ENCODE measurements at places on chromosomes 16 and 17.

DNA sequence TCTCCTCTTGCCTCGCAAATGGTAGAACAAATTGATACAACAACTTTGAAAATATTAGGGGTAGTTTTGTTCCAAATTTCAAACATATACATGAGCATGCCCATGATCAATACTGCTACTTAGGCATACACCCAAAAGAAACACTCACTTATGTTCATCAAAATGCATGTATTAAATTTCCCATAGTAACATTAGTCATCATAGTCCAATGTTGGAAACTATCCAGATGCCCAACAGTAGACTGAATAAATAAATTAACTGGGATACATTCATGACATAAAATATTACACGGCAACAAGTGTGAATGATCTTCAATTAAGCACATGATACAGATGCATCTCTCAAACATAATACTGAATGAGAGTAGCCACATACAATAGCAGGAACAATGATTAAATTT is 391.6 kb downstream of the CDH11 start:
- H3K27ac ChIP-seq = no peak overlapping the region
- H3K36me3 ChIP-seq = no peaks in the 10 kb centered on the region
- DNase-seq = no peak
- H3K4me3 ChIP-seq = no peak overlapping the region
- H3K27me3 ChIP-seq = no peaks in the 10 kb centered on the region

DNA sequence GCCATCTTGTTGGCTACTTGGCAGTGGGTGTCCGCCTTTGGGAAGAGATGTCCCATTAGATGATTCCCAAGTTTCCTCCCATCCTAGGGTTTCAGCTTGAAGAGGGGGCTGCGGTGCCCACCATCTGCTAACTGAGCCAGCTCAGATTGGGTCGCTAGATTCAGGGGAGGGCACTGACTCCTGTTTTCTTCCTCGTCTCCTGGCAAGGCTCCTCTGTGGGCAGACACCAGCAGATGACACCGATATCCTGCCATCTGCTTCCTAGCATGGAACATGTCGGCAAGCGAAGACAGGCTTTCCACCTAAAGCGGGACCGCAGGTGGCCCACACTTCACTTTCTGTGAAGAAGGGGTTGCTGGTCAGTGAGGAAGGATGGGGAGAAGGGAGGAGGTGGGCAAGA is 27.3 kb downstream of the C17orf75 start:
- H3K27me3 ChIP-seq = peaks cover 18% of the 10 kb centered on the region
- no peak overlapping the region for H3K4me3 ChIP-seq
- no peaks in the 10 kb centered on the region for H3K36me3 ChIP-seq
- H3K4me1 ChIP-seq = no peaks in the 10 kb centered on the region

- peaks cover 26% of the 10 kb centered on the region for H3K4me1 ChIP-seq
- peak overlapping the region; percentile 91 for H3K27ac ChIP-seq
- no peaks in the 10 kb centered on the region for H3K27me3 ChIP-seq
- DNase-seq = peak; percentile 24
- no peak overlapping the region for H3K4me3 ChIP-seq
Measured at GRCh38 chr16:11781773-11782172, 15.3 kb downstream of the ZC3H7A start.

DNA sequence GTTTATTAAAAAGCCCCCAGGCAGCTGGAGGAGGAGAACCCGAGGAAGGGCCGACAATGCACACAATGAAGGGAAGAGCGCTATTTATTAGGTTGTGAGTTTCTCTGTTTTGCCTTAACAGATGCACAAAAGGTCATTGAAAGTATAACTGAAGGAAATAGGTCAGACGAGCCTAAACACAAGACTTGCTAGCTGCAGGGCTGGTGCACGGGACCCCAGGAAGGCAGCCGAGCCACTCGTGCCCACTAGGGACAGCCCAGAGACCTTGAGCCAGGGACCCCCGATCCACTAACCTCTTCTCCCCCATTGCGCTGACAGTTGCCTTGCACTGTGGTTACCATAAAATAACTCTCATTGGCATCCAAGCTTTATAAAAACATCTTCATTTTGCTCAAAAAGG is 11.3 kb downstream of the LITAFD start:
- DNase-seq = no peak
- H3K4me3 ChIP-seq = no peak overlapping the region
- peaks cover 47% of the 10 kb centered on the region for H3K36me3 ChIP-seq
- no peaks in the 10 kb centered on the region for H3K27me3 ChIP-seq
- peaks cover 12% of the 10 kb centered on the region for H3K4me1 ChIP-seq
- no peak overlapping the region for H3K27ac ChIP-seq

- no peaks in the 10 kb centered on the region for H3K27me3 ChIP-seq
- H3K27ac ChIP-seq = no peak overlapping the region
- no peaks in the 10 kb centered on the region for H3K4me1 ChIP-seq
- no peaks in the 10 kb centered on the region for H3K36me3 ChIP-seq
Measured at GRCh38 chr16:3625331-3625730, 13.9 kb upstream of the SLX4 start.

- DNase-seq = no peak
- H3K27me3 ChIP-seq = peaks cover 2% of the 10 kb centered on the region
- no peaks in the 10 kb centered on the region for H3K36me3 ChIP-seq
Measured at GRCh38 chr17:17328251-17328650, 25.1 kb downstream of the NT5M start.

- H3K27ac ChIP-seq = no peak overlapping the region
- DNase-seq = no peak
- H3K27me3 ChIP-seq = no peaks in the 10 kb centered on the region
Measured at GRCh38 chr16:84137769-84138357, 7.1 kb downstream of the HSDL1 start.

DNA sequence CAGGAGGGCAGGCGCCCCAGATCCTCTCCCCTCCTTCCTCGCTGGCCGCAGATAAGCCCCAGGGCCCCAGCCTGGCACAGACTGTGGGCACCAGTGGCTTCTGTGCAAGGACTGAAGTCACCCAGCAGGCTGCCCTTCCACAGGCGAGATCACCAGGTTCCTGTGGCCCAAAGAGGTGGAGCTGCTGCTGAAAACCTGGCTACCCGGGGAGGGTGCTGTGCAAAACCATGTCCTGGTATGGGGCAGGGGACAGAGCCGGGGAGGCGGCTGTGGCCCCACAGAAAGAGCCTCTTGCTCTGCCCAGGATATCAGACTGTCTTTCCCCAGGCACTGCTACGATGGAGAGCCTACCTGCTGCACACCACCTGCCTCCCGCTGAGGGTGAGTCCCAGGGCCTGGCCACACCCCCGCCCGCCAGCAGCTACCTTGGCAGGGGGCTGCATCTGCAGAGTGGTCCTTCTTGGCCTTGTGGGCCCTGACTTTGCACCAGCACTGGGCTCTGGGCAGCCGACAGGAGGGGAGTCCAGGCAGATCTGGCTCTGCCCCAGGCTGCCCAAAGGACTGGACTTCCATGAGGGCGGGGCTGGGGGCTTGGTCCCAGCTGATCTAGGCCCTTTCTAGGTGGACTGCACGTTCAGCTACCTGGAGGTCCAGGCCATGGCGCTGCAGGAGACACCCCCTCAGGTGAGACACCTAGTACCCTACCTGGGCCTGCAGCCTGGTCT is 615 bp downstream of the CARMIL2 start:
- H3K27ac ChIP-seq = no peak overlapping the region
- H3K36me3 ChIP-seq = no peaks in the 10 kb centered on the region
- DNase-seq = no peak

GRCh38 chr17:78919861-78920450 is 5.2 kb downstream of the TIMP2 start:
- H3K27me3 ChIP-seq = no peaks in the 10 kb centered on the region
- no peak overlapping the region for H3K27ac ChIP-seq
- no peaks in the 10 kb centered on the region for H3K36me3 ChIP-seq
- peaks cover 45% of the 10 kb centered on the region for H3K4me1 ChIP-seq
- H3K4me3 ChIP-seq = no peak overlapping the region
- no peak for DNase-seq

GRCh38 chr17:301681-302299 is 50.8 kb downstream of the RPH3AL start:
- no peak overlapping the region for H3K4me3 ChIP-seq
- H3K27ac ChIP-seq = no peak overlapping the region
- DNase-seq = no peak
- H3K27me3 ChIP-seq = peaks cover 20% of the 10 kb centered on the region

DNA sequence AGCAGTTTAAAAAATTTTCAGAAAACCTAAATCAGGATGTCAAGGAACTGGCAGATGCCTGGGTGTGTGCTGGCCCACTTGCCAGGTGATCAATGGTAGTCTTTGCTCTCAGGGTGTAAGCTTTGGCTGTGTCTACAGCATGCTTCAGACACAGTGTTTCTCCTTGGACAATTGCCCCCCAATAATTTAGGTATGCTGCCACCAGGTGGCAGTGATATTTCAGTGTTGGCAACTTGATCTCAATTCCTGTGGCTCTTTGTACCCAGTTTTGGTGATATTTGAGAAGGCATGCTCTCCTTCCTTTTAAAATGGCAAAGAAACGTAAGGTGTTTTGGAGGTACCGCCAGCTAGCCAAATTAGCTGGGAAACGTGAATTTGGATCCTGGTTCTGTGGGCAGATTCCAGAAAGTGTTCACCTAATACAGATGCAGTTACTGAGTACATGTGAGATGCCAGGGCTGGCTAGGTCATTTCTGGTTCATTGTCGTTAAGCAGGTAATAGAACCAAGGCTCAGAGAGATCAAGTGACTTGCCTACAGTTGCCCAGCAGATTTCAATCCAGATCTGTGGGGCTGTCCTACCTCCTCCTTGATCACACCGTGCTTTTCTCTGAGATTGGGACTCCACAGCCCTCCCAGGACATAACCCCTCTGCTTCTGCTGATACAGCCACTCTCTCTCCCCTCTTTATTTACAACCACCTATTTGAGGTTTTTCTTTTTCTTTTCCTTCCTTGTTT is 155.6 kb upstream of the PLCG2 start:
- DNase-seq = no peak
- no peak overlapping the region for H3K27ac ChIP-seq
- no peaks in the 10 kb centered on the region for H3K36me3 ChIP-seq

DNA sequence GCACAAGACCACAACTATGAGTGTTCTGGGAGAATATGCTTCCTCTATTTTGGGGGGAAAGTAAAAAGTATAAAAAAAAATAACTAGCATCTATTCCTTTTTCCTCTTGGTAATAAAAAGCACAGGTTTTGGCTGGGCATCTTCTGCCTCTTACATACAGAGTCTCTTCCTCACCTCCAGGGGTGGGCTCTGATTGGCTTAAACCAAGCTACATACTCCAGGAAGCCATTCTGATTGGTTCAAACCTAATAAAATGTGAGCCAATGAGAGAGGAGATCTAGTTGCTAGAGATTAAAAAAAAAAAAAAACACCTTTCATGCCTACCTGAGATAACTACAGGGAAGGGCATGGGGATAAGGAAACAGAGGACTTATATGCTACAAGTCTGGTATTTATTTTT is 365.9 kb upstream of the ERCC4 start:
- no peak overlapping the region for H3K4me3 ChIP-seq
- no peak overlapping the region for H3K27ac ChIP-seq
- no peaks in the 10 kb centered on the region for H3K27me3 ChIP-seq
- no peaks in the 10 kb centered on the region for H3K4me1 ChIP-seq
- H3K36me3 ChIP-seq = no peaks in the 10 kb centered on the region

DNA sequence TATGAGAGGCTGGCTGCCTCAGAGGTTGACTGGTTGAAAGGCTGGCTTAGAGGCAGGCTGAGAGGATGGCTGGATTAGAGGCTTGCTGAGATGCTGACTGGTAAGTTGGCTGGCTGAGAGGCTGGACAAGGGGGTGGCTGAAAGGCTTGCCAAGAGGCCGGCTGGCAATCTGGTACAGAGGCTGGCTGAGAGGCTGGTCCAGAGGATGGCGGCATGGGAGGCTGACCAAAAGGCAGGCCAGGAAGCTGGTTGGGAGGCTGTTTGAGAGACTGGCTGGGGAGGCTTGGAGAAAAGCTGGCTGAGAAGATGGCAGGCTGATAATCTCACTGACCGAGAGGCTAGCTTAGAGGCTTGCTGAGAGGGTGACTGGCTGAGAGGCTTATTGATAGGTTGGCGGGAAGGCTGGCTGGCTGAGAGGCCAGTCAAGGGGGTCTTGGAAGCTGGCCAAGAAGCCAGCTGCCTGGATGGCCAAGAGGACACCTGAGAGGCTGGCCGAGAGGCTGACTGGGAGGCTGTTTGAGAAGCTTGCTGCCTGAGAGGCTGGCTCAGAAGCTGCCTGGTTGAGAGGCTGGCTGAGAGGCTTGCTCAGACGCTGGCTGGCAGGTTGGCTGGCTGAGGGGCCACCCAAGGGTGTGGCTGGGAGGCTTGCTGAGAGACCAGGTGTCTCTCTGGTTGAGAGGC is 34.2 kb upstream of the ACSM2B start:
- H3K27ac ChIP-seq = no peak overlapping the region
- no peaks in the 10 kb centered on the region for H3K36me3 ChIP-seq
- DNase-seq = no peak
- no peaks in the 10 kb centered on the region for H3K4me1 ChIP-seq
- no peak overlapping the region for H3K4me3 ChIP-seq
- H3K27me3 ChIP-seq = no peaks in the 10 kb centered on the region

DNA sequence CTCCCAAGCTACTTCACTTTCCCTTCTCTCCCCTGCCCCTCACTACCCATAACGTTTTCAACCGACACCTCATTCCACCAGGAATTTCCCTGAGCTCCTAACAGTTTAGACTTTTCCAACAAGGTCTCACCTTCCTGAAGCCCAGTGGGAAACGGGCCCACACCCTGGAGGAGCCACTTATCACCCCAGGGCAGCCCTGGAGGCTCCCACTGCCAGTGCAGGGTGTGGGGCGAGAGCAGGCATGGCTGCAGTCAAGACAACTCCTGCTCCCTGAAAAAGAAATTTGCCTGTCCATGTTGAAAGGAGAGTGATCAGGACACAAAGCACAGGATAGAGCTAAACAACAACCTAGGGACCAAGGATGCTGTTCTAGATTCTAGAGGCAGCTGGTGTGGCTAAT is 1.7 kb upstream of the CCNF start:
- DNase-seq = no peak
- H3K27ac ChIP-seq = no peak overlapping the region
- peaks cover 3% of the 10 kb centered on the region for H3K36me3 ChIP-seq
- H3K4me1 ChIP-seq = peaks cover 11% of the 10 kb centered on the region
- peaks cover under 1% of the 10 kb centered on the region for H3K27me3 ChIP-seq

DNA sequence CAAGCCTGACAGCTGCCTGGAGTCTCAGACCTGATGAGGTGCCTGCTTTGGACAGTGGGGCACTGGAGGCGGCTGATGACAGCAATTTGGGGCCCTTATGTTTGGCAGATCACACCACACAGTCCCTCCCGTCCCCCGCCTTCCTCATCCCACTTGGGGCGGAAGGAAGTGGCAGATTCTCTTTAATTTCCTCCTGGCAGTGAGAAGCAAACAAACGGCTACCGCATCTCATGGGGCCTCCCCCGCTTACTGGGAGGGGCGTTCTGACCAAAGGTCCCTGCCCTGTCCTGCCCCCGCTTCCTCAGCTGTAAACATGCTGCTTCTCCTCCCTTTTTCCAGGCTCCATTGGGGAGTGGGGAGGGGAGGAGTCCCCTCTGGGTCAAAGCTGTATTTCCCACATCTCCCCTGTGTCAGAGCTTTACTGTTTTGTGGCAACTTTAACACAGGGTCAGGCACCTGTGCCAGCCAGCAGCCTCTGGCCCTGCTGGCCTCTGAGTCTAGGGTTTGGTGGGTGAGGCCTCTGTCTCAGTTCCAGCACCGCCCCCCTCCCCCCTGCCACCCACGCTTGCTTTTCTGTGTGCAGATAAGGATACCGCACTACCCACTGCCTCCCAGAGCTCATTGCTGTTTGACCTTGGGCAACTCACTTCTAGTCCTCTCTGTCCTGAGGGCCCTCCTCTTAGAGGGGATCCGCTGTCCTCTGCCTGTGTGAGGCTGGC is 5.4 kb upstream of the NFATC3 start:
- H3K4me3 ChIP-seq = no peak overlapping the region
- no peaks in the 10 kb centered on the region for H3K27me3 ChIP-seq
- H3K36me3 ChIP-seq = peaks cover 6% of the 10 kb centered on the region
- H3K4me1 ChIP-seq = peaks cover 11% of the 10 kb centered on the region
- no peak overlapping the region for H3K27ac ChIP-seq
